ENCODE measurements at places on chromosomes 3 and 15. TPM values are rescaled to one million over a fixed set of nuclear protein-coding genes. Genes with fewer than 3 reads are reported as not detected.
A peak's percentile ranks its signal among the peaks of the same experiment; 100 is the strongest.

GRCh38 chr15:63539521-63539920 lies 35.1 kb downstream of the USP3 start:
- DNase-seq, result peak; percentile 74

Gene TLNRD1
- total RNA-seq, result 12.0 TPM

DNA sequence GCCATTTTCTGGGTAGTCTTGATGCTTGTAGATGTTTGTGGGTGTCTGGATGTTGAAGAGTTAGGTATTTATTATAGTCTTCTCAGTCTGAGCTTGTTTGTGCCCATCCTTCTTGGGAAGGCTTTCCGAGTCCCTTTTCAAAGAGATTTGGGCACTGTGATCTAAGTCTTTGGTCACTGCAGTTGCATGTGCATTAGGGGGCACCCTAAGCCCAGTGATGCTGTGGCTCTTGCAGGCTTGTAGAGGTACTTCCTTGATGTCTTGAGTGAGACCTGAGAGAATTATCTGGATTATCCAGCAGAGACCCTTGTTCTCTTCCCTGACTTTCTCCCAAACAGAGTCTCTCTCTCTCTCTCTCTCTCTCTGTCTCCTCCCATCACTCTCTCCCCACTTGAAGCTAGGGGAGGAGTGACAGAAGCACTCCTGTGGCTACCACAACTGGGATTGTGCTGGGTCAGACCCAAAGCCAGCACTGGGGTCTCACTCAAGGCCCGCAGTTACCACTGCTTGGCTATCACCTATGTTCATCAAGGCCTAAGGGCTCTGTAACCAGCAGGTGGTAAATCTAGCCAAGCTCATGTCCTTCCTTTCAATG lies 68.5 kb downstream of the TMCO5A start:
- peak; percentile 57 for DNase-seq

DNA sequence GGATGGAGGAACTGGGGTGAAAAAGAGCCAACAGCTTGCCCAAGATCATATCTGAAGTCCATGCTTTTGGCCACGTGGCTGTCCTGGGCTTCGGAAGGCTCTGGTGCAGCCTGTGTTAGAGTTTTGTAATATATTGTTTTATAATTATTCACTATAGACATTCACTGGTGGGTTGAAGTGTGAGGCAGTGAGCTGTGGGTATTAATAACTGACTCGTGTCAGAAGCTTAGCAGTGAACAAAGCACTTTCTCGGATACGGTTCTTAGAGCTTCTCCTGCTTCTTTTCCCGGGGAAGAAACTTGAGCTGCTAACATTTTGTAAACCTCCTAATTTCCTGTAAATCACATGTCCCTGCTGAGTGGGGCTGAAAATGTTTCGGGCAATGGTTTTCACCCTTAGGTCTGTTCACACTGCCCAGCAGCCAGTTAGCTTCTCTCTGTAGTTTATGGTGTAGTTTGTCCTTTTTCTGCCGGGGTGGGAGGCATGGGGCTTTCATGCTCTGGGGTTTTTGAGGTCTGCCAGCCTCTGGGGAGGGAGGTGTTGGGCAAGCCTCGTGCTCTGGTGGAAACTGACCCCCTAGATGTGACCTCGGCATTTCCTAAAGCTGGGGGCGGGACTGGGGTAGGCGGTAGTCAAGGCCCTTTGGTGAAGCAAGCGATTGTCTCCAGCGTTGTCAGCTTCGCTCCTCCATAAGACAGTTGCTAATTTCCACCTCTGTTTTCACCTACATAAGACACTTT lies 1.7 kb downstream of the MRAS start:
- no peak for DNase-seq

DNA sequence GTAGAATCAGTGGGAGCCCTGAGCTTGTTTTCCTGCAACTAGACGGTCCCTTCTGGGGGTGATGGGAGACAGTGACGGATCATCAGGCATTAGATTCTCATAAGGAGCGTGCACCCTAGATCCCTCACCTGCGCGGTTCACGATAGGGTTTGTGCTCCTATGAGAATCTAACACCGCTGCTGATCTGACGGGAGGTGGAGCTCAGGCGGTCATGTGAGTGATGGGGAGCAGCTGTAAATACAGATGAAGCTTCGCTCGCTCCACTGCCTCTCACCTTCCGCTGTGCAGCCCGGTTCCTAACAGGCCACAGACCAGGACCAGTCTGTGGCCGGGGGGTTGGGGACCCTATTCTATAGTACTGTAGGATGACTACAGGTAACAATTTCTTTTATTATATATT lies 154.7 kb downstream of the CHSY1 start:
- no peak for DNase-seq

Gene MOBP
- not detected for total RNA-seq

DNA sequence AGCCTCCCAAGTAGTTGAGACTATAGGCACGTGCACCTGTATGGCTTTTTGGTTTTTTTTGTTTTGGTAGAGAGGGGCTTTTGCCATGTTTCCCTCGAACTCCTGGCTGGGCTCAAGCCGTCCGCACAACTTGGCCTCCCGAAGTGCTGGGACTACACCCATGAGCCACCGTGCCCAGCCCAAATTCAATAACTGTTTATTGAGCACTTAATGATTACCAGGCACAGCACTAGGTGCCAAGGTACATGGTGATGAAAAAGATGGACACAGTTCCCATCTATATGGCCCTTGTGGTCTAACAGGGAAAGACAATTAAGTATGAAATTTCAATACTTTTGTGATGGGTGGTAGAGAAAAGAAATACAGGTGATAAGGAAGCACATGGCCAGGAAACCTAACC lies 35.8 kb upstream of the ZNF148 start:
- DNase-seq, result no peak

GRCh38 chr15:31752905-31753304 lies 277.4 kb upstream of the CHRNA7 start:
- no peak for DNase-seq

Gene RTP3
- total RNA-seq, result not detected

GRCh38 chr15:66733976-66734375 lies 31.9 kb downstream of the SMAD6 start:
- no peak for DNase-seq

DNA sequence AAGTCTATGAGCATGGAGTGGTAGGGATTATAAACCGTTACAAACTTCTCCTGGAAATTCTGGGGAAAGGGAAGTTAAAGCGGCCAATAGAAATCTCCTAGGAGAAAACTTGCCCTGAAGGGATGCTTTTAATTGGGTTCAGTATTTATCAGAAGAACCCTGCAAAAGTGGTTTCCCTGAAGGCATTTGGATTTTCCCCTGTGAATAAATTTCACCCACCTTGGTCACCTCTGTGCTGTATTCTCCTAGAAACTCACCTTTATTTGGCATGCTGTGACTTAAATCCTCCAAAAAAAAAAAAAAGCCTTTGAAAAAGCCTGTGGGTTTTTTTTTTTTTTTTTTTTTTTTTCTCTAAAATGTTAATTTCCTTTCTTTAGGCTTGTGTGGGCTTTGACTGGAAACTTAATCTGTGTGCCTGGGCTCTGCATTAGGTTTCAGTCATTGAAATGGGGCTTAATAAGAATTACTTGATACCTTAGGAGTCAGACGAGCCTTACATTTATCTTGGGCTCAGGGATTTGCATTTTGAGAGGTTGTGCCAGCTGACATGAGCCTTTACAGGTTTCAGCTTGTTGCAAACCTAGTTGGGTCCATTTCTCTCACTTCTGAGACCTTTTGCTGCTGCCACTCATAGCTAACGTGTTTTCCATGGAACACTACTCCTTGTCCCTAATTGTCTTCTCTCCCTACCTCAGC lies 22.0 kb downstream of the TGFBR2 start:
- no peak for DNase-seq

GRCh38 chr15:48989170-48989569 lies 25.5 kb upstream of the SHC4 start:
- no peak for DNase-seq

DNA sequence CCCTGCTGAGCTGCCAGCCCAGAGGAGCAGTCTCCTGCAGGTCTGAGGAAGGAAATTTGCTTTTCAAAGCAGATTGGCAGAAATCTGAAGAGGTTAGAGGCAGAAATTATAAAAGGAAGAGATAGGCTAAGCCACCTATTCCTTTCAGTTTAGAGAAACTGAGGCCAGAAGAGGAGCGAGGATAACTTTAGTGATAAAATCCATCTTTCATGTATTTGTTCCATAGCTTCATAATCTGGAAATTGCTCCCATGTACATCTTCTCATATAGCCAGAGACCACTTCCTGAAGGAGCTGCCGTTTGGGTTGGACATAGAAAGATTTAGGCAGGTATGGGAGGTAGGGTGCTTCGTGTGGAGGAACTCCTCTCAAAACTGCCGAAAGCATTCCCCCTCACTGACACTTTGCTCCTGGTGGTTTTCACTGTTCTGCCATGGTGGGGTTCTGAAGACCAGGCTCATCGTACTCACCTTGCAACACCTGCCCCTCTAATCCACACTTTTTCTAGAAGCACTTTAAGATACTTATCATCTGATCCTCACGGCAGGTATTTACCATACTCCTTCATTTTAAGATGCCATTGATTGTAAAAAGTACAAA lies 670 bp upstream of the ACAP2 start:
- no peak for DNase-seq

DNA sequence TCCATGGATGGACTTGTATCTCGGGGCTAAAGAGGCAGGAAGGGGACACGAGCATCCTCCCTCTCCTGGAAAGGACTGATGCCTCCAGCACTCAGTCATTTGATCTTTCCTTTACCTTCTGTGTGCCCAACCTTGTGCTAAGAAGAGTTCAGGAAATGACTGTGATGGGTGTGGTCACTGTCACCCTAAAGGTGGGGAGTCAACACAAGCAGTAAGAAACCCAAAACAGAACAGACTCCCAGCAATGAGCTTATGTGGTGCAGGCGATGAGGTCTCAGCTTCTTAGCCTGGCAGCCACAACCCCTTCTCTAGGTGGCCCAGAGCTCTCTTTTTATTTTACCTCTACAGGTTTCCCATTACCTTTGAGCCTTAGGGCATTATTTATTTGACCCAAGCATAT lies 3.8 kb downstream of the MPI start:
- DNase-seq, result no peak

Gene PLA2G4D
- total RNA-seq, result not detected

- no peak for DNase-seq
Measured at GRCh38 chr3:188817935-188818269, 353.9 kb upstream of the TPRG1 start.

DNA sequence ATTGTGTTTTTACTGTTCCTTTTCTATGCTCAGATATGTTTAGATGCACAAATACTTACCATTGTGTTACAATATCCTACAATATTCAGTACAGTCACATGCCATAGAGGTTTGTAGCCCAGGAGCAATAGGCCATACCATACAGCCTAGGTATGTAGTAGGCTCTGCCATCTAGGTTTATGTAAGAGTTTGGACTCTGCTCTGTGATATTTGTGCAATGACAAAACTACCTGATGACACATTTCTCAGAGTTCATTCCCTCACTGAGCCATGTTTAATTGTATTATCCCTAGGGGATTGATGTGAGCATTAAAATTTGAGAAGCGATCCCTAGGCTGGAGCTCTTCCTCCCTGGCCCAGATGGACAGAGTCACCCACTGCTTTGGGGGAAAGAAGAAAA lies 270.0 kb upstream of the PROK2 start:
- DNase-seq, result no peak

Gene ARPIN
- 10.7 TPM for total RNA-seq

DNA sequence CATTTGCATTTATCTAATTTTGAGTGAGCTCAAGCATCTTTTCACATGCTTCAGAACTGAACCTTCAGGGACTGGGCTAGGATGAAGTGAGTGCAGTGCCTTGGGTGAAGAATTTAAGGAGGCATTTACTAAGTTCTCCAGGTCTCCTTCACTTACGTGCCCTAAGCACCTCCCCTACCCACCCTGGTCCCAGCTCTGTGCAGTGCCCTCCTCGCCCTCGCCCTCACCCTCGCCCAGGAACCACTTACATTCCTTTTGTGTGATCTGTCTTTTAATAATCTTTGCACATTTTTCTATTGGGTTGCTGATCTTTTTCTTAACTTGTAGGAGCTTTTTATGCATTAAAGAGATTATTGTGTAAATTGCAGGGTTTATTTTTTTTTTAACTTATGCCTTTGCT lies 322.6 kb downstream of the THSD4 start:
- no peak for DNase-seq

GRCh38 chr3:39166932-39167532 lies 13.6 kb upstream of the CSRNP1 start:
- peak; percentile 82 for DNase-seq

DNA sequence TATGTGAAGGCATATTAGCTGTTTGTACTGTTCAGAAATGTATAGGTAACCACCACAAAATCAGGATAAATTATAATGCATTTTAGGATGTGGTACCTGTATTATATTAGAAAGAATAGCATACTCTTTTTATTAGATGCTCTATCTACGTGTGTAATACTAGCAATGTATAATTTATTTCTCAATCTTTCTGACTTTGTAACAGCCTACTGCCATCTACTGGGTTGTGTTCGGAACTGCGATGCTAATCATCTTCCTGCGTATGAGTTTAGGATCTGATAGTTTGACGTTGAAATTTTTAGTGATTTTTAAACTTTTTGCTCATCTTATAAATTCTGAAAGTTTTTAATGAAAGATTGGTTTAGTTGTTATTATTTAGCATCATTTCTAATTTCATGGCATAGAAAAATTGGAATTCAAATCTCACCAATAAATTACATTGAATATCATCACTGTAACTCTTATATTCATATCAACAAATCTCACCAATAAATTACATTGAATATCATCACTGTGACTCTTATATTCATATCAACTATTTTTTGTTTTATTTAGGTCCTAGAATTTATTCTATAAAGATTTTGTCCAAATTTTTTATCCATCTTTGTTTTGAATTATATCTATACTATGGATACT lies 322.7 kb upstream of the ZNF717 start:
- DNase-seq, result peak; percentile 14

Gene COL6A6
- not detected for total RNA-seq

DNA sequence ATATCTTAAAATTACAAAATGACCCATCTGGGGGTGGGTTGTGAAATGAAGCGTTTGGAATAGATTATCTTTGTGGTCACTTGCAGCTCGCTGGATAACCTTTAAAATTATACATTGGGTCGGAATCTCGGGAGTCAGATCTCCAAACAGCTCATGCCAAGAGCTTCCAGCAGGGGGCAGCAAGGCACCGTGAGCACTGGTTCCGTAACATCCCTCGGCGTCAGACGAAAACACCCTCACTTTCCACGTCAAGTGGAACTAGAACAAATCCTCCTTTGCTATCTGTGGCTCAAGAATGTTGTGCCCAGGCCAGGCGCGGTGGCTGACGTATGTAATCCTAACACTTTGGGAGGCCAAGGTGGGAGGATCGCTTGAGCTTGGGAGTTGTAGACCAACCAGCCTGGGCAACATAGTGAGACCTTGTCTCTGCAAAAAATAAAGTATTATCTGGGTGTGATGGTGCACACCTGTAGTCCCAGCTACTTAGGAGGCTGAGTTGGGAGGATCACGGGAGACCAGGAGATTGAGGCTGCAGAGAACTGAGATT lies 31.1 kb downstream of the UMPS start:
- DNase-seq, result peak; percentile 56

GRCh38 chr3:165751637-165752036 lies 85.6 kb downstream of the BCHE start:
- no peak for DNase-seq

Gene ESYT3
- not detected for total RNA-seq

Gene POC1A
- 6.4 TPM for total RNA-seq

Gene KBTBD8
- total RNA-seq, result 1.8 TPM

Measured in dermis microvascular lymphatic vessel endothelial cell (primary cell).